ENCODE measurements at places on chromosomes 2 and 18.

DNA sequence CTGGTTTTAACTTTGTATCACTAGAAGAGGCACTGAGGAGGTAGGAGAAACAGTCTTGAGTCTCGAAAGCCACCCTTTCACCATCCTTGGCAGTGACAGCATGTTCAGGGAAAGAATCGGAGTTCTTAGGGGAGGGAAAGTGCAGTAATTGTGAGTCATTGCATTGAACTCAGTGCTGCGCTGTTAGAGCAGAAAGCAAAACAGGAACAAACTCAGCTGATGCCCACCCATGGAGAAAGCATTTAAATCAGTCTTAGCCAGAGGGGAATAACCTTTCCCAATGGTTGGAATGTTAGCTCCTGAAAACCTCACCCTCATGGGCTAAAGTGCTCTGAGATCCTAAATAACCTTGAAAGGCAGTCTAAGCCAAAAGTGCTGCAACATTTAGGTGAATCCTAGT, 845.6 kb upstream of the CNTNAP5 start:
- no peak for DNase-seq

DNA sequence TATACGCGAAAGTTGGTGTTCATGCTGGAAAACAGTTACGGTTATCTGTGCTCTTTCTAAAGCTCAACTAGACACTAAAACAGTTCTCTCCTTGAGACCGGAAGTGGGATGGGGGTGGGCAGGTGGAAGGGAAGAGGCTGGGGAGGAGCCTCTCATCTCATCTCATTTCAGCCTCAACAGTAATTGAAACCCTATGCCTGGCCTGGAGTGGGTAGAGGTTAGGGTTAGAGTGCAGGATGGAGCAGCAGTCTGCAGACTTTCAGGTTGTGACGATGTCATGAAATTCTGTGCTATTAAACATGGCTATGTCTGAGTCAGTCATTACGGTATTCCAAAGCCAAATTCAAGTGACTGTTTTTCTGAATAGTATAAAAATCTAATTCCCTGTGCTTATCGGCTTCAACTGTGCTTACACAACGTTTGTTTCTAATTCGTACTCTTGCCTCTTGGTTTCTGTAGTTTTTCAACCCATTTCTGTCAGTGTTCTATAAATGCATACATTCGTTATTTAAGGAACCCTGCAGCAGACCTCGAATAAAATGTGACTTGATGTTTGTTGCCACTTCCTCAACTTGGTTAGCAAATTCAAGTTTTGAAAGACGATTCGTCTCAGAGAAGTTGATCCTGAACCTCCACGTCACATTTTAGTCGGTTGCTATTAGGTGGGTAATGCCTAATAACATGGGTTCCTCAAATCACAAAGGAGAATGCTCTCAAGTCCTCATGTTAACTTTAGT, 75.8 kb upstream of the TCF7L1 start:
- no peak for DNase-seq

DNA sequence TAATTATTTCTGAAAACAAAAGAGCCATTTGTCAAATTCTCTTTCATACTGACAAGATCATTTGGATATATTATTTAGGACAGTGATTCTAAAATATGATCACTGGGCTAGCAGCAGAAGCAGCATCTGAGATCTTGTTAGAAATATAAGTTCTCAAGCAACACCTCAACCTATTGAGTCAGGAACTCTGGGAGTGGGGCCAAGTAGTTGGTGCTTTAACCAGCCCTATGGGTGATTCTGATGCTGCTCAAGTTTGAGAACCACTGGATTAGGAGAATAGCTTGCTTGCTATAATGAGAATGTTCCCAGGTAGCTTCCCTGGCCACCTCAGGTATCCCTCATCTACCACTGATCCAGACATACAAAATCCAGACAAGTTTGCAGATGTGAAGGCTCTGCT, 466.9 kb upstream of the CELF4 start:
- no peak for DNase-seq

DNA sequence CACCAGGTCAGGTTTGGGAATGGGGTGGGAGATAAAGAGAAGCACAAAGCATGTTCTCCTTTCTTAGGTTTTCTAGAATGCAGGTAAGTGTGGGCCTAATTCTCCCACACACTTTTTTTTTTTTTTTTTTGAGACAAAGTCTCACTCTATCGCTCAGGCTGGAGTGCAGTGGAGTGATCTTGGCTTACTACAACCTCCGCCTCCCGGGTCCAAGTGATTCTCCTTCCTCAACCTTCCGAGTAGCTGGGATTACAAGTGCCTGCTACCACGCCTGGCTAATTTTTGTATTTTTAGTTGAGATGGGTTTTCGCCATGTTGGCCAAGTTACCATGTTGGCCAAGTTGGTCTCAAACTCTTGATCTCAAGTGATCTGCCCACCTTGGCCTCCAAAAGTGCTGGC, 26.3 kb downstream of the LIPG start:
- DNase-seq: no peak

DNA sequence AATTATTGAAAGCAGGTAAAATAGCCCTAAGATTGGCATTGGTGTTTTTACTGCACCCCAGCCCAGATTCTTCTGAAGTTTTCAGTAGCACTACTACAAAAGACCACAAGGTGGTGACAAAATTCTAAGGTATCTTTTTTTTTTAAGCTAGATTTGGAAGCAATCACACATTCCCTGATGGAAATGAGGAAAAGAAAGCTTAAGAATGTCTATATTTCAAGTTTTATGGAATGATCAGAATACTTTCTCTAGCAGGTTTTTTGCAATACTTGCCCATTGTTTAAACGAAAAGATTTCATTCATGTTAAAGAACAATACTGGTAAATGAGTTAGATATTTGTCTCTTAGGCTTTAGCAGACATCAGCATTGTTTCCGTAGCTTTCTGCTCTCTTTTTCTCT, 32.1 kb upstream of the ZNF638 start:
- no peak for DNase-seq

DNA sequence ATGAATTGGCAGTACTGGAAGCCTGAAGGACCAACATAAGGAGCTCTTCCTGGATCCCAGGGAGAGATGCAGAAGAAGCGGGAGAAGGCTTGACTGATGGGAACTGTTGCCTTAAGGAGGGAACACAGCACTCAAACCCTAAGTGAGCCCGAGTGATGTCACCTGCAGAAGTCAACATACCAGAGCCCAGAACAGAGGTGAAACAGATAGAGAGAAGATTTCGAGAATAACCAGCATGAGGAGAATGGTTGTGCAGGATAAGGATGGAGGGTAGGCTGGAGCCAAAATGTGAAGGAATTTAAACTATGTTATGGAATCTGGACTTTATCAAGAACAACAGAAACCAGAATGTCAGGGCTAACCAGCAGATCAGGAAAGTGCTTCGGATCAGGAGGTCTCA, 463.1 kb upstream of the DDX18 start:
- DNase-seq: no peak
